Activated T-helper 2 cell treated with anti-CD3 and anti-CD28 coated beads, Interferon-gamma antibody, Interleukin-2, Interleukin-4, amounts not matched to agents 10 μg/mL and 5 μg/mL and 100 μg/mL, durations not matched to agents 14 hours and 24 hours and 36 hours (primary cell): ENCODE measurements at places on chromosomes 6 and 20. TPM values are rescaled to one million over a fixed set of nuclear protein-coding genes. Genes with fewer than 3 reads are reported as not detected.

The PEX6 gene
- total RNA-seq: 26.0 and 27.8 TPM in 2 replicates

The NKX2-4 gene
- total RNA-seq: not detected in 2 replicates

The KCNK16 gene
- total RNA-seq: not detected in 2 replicates

- no peak for DNase-seq
Observed at GRCh38 chr20:33551778-33552177, 61.9 kb downstream of the CBFA2T2 start.

- no peak for DNase-seq
Observed at GRCh38 chr20:20407891-20408805, 40.2 kb downstream of the INSM1 start.

DNA sequence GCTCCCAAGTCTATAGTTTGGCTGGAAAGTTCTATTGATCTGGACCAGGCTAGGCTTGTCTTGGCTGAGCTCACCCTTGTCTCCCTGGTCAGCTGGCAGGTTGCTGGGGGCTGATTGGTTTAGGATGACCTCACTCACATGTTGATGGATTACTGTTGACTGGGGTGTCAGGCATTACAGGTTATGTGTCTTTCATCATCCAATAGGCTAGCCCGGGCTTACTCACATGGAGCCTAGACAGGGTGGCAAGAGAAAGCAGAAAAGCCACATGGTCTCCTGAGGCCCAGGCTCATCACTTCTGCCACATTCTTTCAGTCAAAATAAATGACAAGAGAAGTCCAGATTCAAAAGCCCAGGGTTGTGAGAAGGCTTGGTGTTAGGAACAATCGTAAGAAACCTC lies 103.5 kb downstream of the BFSP1 start:
- DNase-seq: no peak

DNA sequence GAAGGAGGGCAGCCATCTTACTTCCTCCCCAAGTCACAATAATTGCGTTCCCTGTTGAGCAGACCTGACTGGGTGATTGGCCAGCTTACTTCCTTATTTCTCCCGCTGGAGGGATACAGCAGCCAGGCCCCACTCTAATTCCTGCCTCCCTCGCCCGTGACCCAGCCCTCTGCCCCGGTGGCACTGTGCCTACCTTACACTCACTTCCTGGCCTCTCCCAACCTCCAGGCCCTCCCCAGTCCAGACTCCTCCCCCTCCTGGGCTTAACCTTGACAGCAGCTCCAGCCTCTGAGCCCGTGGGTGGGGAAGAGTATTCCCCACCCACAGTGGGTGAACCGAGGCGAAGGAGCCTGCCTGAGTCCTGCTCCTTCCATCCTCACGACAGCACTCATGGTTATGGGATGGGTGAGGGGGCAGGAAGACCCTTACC lies 3.0 kb downstream of the BAK1 start:
- no peak for DNase-seq

DNA sequence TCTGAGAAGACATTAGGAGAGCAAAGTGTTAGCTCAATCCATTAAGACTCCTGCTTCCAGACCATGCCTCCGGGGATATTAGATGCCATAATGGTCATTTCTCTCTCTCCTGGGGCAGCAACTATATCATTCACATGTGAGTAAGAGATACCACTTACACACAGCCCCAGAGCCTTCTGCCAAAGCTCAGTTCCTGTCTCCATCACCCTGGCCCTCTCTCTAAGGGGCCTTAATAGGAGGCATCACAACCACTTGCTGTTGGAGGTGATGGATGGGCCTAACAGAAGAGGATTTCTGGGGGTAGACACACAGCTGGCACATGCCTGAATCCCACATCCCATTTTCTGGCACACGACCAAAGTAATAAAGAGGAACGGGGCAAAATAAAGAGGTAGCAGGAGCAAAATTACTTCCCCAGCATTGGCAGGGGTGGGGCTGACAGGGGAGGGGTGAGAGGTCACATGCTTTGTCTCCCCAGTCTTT lies 34.0 kb upstream of the VSTM2L start:
- no peak for DNase-seq

DNA sequence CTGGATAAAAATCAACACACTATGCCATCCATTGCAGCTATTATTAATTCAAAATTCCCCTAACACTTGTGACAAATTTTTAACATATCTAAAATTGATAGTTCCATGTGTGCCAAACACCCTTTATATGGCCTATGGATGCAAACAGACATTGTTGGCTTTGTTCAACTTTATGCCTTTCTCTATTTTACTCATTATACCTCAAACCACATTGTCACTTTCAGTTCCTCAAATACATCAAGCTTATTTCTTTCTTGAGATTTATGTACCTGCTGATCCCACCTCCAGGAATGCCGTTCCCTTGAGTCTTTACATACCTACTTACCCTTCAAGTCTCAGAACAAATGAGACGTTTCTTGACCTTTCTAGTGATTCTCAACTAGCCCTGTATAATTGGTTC lies 193.5 kb upstream of the PLN start:
- no peak for DNase-seq

DNA sequence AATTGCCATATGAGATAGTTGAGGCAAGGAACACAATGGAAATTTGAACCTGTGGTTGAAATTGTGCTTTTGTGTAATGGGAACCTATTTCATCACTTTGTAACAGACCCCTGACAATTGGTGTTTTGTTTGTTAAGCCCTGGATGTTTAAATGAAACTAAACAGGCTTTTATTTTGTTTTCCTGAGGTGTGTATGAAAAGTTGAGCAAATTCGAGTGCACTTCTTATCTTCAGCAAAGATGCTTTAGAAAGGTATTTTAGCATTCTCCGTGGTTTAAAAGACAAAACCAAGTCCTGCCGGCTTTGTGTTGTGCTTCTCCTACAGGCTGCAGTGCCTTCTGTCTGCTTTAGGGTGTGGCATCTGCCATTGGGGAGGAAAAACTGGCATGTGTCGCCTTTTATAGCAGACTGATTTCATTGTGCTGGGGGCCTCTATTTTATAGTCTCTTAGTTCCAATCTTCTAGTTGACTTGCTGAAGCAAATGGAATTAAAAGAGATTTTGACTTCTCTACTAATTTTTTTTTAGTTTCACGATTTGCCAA lies 2.2 kb upstream of the ARID1B start:
- no peak for DNase-seq

GRCh38 chr6:22444330-22444729 lies 125.0 kb upstream of the HDGFL1 start:
- DNase-seq: no peak

GRCh38 chr6:111845441-111845871 lies 27.8 kb downstream of the FYN start:
- DNase-seq: no peak
